AG04449 (cell line): ENCODE measurements at places on chromosomes 6 and 20.

- DNase-seq, result no peak
Observed at GRCh38 chr6:101422811-101423210, 29.3 kb downstream of the GRIK2 start.

- no peak for DNase-seq
Observed at GRCh38 chr6:42337985-42338743, 113.6 kb downstream of the TRERF1 start.

DNA sequence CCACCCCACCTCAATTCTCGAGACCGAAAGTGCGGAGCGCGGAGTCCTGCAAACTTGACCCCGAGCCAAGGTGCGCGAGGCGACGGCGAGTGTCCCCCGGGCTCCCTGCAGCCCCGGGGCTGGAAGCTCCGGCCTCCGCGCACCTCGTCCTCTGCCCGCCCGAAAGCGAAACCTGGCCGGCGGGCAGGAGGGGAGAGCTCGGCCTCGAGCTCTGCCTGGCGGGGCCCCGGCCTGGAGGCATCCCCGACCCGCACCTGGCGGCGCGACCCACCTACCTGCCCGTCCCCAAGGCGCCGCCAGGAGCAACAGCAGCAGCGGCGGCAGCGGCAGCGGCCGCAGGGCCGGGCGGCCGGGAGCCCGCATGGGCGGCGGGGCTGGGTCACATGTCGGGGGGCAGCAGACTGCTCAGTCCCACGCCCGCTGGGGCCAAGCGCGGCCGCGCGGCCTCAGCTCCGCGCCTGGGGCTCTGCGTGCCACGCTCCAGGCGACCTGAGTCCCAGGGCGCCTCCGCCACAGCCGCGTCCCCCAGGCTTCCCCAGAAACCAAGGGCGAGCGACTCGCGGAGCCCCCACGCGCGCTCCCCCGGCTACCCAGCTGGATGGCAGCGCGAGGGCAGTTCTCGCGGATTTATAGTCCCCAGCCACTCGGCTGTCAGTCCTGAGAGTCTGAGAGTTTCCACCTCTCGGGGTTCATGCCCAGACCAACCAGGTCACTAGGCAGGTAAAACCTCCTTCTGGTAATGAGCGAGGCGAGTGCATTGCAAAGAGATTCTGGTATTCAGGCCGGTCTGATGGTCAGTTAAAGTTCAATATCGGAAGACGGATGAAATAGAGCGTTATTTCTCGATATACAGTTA is at the start of gene IL20RA:
Gene IL20RA, minus strand, starts transcription at position 600 of the 856 bp plus-strand sequence. Its CDS starts 237 bp downstream, at position 363.
- DNase-seq, result no peak

DNA sequence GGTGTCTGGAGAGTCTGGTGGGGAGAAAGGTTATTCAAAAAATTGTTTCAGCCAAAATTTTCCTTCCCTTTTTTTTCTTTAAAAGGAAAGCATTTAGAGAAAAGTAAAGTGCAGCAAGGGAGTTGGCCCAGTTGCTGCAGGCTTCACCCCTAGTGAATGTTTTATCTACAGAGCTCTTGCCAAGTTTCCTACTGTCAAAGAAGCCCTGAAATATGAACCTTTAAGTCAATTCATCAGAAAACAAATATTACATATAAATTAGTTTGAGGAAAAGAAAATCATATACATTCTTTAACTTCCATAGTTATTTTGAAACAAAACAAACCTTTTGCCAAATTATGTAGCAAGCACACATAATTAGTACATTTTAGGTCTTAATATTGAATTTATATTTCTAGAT is 25.0 kb upstream of the HMGCLL1 start:
- no peak for DNase-seq

DNA sequence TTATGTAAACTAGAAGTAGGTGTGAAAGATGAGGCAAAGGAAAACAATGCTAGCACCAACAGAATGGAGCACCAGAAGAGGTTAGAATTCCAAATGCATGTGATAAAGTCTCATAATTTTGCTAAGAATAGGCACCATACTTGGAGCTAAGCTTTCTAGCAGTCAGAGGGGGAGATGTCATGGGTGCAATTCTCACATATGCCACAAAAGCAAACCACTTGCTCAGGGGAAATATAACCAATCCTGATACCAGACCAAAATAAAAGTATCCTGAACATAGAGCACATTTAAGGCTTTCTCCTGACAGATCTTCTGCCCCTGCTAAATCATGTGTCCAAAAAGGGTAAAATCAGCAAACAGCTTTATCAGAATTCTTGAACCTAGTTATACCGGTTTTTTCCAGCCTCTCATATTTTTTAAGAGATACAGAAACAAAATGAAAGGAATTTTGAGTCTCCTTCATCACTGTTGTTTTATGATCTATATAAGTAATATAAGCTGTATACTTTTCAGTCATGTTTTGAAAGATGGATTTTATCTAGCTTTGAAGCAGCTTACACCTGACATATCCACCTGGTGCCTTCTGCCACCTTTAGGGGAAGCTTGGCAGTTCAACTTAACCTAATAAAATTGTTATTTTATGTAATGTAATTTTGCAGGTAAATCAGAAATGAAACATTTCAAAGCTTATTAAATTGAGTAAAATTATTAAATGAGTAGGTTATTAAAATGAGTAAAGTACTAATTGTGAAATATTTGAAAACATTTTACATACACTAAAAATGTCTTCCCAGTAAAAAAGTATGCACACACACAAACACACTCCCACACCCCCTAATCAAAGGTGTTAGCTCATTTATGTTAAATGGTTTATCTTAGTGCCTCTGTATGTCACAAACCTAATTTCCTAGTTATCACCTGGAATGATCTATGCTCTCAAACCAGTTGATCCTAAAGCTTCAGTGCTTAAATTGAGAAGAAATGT is 2.8 kb downstream of the SPO11 start:
- DNase-seq, result no peak

GRCh38 chr6:3919130-3919628 is 70.0 kb downstream of the FAM50B start:
- DNase-seq, result peak; percentile 46

- no peak for DNase-seq
Observed at GRCh38 chr20:16352751-16353416, 220.4 kb downstream of the KIF16B start.

DNA sequence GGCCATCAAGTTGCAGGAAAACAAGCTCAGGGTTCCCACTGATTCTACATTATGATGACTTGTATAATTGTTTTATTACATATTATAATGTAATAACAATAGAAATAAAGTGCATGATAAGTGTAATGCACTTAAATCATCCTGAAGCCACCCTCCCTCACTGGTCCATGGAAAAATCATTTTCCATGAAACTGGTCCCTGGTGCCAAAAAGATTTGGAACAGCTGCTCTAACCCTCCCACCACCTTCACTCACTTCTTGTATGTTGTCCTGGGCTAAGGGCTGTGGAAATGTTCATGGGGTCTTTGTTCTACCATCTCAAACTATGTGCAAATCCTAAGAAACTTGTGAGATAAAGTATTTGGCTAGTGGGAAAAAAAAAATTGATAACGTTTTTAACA is 133.8 kb downstream of the LRRC1 start:
- no peak for DNase-seq

DNA sequence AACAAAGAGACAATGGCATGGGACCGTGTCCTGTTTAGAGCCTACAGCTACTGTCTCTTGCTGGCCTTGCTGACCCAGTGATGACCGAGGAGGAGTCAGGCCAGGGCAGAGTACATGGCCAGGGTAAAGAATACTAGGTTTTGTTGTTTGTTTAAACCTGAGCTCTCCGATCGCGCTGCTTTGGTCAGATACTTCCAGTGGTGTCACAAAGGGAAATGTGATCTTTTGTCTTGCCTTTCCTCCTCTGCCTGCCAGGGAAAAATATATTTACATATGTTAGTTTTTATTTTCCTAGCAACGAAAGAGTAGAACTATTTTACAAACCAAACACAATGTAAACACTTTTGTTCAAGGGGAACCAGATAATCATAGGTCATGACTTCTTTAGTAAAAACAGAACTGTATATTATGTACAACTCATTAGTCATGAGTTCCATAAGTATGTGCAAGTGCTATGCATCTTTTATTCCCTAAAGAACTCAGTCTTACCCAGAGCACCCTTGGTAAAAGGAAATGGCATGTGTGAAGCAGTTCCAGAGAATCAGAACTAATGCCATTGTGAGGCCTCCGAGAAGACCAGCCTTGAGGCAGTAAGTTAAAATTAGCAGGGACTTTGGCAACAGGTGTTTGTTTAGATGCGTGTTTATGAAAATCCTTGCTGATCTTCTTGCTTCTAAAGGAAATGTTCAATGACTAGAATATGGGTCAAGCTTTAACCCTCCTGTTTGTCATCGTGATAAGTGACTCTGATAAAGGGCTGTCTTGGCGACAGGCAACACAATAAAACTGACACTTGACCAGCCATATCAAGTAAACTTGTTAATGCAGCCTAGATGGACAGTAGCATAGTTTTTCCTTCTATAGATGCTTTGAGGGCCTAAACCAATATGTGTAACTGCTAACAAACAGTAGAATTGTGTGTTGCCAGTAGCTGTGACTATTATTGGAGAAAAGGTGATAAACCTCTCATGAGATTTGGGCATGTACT is 204.6 kb downstream of the NKAIN2 start:
- no peak for DNase-seq
